ENCODE measurements at places on chromosomes 5 and 9.

DNA sequence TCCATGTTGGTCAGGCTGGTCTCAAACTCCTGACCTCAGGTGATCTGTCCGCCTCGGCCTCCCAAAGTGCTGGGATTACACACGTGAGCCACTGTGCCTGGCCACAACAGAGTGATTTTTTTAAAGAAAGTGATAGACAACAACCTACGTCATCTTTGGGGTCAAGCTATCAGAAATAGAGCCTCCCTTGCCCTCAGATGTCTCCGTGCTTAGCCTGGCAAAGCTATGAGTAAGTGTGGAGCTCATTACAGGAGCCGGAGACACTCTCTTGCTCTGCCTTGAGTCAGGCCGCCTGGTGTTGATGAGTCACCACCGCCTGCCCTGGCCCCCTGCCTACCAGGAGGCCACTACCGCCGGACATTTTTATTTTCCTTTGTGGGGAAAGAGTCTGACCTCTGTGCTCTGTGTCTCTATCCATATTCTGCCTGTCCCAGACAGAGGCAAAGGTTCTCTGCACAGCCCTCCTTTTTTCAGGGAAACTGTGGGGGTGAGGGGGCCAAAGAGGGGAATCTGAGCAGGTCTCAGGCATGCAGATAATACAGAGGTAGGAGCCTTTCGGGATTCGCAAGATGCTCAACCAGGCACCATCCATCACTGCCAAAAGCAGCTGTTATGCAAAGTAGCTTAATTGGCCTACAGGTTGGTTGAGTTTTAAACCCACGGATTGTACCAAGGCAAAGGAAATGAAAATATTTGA, 123.7 kb upstream of the CPEB4 start:
- no peak for DNase-seq

DNA sequence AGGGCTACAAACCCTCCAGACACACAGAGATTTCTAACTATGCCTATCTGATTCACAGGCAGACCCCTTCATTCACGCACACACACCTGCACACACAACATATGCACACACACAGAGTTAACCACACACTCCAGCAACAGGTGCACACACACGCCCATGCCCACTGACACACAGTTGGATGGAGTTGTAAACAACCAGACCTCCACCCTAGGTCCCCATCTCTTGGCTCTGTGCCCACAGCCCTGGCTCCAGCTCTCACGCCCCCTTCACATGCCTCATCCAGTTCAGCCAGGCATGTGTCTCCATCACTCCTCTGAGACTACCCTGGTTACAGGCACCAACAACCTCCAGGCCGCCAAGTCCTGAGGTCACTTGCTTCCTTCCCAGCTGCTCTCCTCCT, 61.1 kb downstream of the PSD2 start:
- no peak for DNase-seq

- DNase-seq, result peak; percentile 98
Observed at GRCh38 chr9:127980706-127981558, at the start of gene EEIG1. TSS of gene EEIG1 (minus strand) at chr9:127980989. CDS start at chr9:127980137, 852 bp downstream.

DNA sequence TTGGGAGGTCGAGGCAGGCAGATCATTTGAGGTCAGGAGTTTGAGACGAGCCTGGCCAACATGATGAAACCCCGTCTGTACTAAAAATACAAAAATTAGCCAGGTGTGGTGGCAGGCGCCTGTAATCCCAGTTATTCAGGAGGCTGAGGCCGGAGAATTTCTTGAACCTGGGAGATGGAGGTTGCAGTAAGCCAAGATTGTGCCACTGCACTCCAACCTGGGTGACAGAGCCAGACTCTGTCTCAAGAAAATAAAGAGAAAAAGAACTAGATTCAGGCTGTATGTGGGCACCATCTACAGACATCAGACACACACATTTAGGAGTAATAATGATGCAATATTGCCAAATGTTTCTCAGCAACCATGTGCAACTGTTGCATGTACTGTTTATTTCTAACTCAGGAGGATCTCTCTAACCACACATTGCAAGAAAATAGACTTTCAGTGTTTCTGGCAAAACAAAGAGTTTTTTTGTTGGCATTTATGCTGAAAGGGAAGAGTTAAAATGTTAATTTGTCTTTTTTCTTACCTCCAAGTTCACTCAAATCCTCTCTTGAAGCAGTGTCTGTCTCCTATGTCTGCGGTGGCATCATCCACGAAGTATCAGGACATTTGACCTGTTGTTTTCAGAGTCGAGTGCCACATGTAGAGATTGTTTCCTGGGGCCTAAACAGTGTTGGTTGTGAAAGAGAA, 5.1 kb upstream of the ORM1 start:
- peak; percentile 34 for DNase-seq

GRCh38 chr5:153562189-153562588, 71.7 kb downstream of the GRIA1 start:
- DNase-seq, result no peak

GRCh38 chr5:66881480-66882161, 285.4 kb downstream of the MAST4 start:
- DNase-seq, result no peak

DNA sequence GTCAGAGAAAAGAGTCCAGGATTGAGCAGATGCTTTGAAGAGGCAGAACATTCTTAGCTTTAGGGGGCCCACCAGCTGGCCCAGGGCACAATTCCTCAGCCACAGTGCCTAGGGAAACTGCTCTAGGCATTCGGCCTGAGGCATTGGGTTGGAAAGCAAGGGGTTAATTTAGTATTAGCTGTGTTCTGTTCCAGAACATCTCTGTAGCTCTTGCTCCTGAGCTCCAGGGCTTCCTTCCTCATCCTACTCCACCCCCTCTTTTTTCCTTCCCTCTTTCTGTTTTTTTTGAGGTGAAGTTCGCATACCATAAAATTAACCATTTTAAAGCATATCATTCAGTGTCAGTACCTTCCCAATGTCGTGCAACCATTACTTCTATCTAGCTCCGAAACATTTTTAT, 74.5 kb upstream of the PANK3 start:
- DNase-seq, result no peak

DNA sequence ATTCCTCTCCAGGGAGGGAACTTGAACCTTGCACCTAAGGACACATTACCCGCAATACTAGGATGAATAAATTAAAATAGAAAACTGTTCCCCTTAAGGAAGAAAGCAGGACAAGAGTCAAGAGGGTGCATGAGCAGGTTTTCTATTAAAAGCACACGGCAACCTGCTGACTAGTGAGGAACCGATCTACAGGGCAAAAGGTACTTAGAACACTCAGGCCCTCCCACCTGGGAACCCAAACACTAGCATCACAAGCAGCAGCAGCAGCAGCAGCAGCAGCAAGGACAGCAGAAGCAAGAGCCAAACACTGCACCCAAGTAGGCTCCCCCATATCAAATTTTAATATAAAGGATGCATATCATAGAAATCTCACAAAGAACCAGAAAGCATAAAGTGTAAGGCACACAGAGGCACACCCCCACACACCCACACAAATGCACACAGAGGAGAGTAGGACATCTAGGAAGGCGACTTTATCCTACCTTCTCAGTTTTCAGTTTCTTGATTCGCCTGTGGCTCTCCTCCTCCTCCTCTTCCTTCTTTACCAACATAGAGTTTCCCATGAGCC, 2.8 kb downstream of the ZNF608 start:
- no peak for DNase-seq

GRCh38 chr5:18043344-18043743, 409.1 kb downstream of the TAF11L14 start:
- DNase-seq, result no peak

- peak; percentile 62 for DNase-seq
Observed at GRCh38 chr9:99778308-99778707, 43.4 kb upstream of the NR4A3 start.

DNA sequence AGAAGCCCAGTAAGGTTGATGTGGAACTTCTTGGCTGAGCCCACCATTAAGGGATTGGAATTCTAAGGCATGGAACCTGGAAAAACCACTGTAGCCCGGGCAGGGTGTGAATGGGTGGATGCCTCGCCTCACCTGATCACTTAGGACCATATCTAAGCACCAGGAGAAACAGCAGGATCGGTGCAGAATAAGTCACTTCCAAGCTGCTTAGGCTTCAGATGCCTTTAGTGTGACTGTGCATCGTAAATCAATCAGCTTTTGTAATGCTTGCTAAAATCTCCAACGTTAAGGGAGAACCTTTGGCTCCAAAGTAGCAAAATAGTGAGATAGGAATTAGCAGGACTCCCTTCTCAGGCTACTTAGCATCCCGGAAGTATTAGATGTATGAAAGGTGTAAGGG, 103.9 kb upstream of the MEGF10 start:
- DNase-seq, result no peak

- no peak for DNase-seq
Observed at GRCh38 chr9:127014216-127014909, 99.8 kb downstream of the RALGPS1 start.

- no peak for DNase-seq
Observed at GRCh38 chr5:169893010-169893409, 87.3 kb downstream of the INSYN2B start.

- DNase-seq, result no peak
Observed at GRCh38 chr5:9903801-9904200, 273.6 kb upstream of the TAS2R1 start.

GRCh38 chr5:95633671-95634070, 12.9 kb upstream of the RFESD start:
- no peak for DNase-seq

- DNase-seq, result no peak
Observed at GRCh38 chr9:106860721-106861639, 2.0 kb upstream of the ZNF462 start.

GRCh38 chr9:134725605-134725940, 84.0 kb downstream of the COL5A1 start:
- DNase-seq, result peak; percentile 7

GRCh38 chr9:127684576-127684975, 22.2 kb upstream of the CFAP157 start:
- no peak for DNase-seq

- DNase-seq, result no peak
Observed at GRCh38 chr5:176612008-176612407, 2.1 kb upstream of the GPRIN1 start.

GRCh38 chr5:180540050-180540694, 46.0 kb downstream of the CNOT6 start:
- DNase-seq, result peak; percentile 58

GRCh38 chr5:60271517-60271916, 378.0 kb upstream of the PDE4D start:
- DNase-seq, result no peak

GRCh38 chr5:142428773-142429473, 104.1 kb upstream of the SPRY4 start:
- no peak for DNase-seq

DNA sequence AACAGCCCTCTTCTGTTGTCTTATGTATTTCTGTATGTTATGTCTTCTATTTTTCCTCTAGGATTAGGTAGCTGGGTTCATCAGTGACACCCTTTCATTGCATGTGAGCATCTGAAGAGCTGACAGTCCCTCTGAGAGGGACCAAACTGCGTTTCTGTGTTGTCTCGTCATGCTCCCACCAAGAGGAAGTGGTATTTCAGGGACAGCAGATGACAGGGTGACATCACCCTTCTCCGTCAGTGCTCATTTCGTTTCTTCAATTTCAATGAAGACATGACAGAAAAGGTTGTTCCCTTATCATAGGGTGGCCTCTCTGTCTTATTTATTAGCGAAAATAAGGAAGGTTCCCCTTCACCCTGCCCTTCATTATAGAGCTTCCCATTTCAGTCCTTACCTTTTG, 225.9 kb upstream of the NR4A3 start:
- peak; percentile 23 for DNase-seq

- DNase-seq, result no peak
Observed at GRCh38 chr5:38554861-38555260, 1.6 kb downstream of the LIFR start.

- no peak for DNase-seq
Observed at GRCh38 chr5:132873930-132874271, 433 bp downstream of the LEAP2 start.

- peak; percentile 20 for DNase-seq
Observed at GRCh38 chr9:70466976-70467561, 52.6 kb upstream of the KLF9 start.

DNA sequence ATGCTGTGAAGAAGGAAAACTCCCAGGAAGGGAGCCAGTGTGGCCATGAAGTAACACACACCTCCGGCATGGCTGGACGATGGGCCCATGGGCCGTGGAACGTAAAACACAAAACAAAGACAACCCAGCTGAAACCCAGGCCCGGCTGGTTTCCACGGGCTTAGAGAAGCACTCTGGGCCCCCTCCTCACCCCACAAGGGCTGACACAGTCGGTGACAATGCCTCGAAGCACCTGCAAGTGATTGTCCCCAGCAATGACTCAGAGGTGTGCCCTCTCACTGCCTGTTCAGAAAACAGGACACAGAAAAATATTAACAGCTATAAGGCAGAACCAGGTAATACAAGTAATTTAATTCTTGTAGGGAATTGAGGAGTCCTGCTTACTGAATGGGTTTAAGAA, 135.3 kb downstream of the ROR2 start:
- no peak for DNase-seq

- DNase-seq, result no peak
Observed at GRCh38 chr5:87765009-87765408, 352.3 kb upstream of the CCNH start.

DNA sequence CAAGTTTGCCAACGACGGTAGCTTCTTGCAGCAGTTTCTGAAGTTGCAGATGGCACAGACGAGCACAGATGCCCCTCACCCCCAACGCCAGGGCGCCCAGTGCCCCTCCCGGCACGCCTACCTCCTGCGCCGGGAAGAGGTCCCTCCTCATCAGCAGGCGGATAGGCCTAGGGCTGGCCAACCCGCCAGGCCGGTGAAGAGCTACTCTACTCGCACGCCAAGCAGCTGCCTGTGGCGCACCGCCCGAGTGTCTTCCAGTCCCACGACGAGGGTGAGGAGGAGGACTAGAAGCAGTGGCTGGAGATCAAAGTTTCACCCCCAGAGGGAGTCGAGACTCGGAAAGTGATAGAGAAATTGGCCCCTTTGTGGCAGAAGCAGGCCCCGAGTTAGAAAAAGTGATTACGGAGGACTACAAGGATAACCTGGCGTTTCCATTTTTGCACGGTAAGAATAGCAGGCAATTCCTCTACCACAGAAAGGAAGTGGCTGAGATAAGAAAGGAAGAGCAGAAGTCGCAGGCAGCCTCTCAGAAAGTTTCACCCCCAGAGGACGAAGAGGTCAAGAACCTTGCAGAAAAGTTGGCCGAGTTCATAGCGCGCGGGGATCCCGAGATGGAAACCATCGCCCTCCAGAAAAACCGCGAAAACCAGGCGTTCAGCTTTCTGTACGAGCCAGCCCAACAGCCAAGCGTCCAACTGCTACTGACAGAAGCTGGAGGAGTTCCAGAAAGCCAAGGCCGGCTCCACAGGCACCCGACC, 170.4 kb downstream of the HINT1 start:
- DNase-seq, result no peak

DNA sequence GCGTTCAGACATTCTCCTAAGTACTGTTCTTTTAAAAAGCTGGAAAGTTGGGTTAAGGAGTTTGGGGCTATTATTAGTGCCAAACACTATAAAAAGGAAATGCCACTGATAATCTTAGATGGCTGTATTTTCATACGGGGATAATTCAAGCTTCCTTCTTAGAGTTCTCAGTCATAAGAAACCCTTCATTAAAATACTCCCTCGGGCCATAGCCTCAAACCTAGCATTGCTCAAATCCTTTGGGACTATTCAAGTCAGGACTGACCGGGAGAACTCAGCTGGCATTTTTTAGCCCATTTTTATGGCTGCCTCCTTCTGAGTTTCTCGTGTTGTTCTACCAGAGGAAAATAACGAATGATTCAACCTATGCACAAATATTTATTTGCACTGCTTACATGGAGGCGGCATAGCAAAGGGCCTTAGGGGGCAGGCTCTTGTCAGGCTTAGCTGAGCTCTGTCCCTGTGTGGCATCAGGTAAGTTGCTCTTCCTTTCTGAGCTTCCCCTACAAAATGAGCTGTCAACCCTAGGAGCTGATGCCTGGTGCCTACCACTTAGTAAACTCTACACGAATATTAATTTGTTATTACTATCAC, 33.5 kb upstream of the ADAM19 start:
- no peak for DNase-seq

All from activated CD4-positive, alpha-beta T cell treated with anti-CD3 and anti-CD28 coated beads, Interleukin-10, Interleukin-2, amounts not matched to agents 100 ng/mL and 50 ng/mL, durations not matched to agents 16 hours and 8 hours (primary cell).